GF-D8 (cell line): ENCODE measurements at places on chromosomes 4 and X.

DNA sequence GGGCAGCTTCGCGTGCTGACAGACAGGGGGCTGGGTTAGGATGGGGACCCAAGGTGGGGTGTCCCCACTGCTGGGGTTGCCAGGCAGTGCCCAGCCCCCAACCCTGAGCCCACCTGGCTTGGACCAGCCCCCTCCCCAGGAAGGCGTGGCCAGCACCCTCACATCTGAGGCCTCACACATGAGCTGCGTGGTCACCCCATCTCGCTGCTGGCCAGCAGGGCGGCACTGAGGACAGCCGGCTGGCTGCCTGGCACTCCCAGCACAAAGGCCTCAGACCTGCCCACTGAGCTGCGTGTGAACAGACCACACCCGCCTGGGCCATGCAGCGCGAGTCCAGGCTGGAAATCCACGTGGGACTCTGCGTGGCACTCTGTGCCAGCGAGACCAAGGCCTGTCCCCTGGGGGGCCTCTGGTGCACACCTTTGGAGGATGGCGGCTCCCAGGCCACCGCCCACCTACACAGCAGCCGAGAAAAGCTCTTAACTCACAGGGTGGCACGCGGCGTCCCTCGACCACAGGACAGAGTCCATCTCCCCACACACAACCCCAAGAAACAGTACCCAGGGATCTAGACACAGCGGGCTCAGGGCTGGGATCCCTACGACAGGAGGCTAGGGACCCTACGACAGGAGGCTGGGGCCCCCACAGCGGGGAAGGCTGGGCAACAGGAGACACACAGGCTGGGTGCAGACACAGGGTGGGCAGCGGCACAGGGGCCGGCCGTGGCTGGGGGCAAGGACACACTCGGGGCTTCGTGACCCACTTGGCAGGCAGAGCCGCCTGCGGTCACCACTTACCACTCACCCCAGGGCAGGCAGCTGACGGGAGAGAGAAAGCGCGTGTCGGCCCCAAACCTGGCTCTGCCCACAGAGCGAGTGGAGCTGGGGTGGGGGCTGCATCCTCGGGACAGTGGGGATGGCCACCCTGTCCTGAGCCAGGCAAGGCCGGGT, 9.8 kb downstream of the DGKQ start:
- no peak for DNase-seq

DNA sequence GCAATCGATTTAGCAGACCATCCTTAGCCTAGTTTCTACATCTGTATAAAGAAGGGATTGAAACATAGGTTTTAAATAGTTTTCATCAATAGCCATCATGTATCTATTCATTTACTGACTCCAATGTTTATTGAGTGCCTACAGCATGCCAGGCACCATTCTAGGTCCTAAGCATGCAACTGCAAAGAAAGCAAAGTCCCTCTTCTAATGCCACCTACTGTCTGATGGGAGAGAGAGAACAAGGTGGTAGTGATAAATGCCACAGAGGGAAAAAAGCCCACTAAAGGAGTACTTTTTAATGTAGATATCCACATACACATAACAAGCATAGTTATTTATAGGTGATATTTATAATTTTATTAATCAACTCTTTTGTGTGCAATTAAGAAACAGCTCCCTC, 67.6 kb upstream of the PPARGC1A start:
- no peak for DNase-seq

- no peak for DNase-seq
Measured at GRCh38 chr4:139540161-139540560, 15.9 kb downstream of the SETD7 start.

DNA sequence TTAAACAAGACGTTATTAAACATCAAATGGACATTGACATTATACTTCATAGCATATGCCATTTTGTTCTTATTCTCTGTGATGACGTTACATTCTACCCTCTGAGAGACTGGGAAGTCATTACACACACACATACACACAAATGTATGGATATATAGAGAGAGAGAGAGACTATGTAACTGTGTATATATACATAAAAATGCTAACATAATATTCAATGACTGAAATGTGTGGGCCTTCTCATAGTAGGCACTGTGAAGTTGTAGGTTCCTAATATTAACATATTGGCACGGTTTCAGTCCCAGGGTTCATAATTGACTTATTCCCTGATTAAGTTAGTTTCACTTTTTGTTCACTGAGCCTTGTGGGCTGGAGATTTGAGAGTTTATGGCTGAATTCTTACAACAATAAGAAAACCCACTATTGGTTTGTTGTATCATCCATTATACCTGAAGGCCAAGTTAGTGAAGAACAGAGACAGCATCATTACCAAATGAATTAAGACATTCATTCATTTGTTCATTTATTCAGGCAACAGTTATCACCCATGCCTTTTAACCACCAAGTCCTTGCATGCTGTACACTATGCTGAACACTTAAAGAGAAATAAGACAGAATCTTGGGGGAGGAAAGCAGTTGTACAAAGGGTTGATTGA, 68.5 kb downstream of the GAB1 start:
- no peak for DNase-seq

- no peak for DNase-seq
Measured at GRCh38 chr4:73663576-73663975, 43.3 kb upstream of the RASSF6 start.

DNA sequence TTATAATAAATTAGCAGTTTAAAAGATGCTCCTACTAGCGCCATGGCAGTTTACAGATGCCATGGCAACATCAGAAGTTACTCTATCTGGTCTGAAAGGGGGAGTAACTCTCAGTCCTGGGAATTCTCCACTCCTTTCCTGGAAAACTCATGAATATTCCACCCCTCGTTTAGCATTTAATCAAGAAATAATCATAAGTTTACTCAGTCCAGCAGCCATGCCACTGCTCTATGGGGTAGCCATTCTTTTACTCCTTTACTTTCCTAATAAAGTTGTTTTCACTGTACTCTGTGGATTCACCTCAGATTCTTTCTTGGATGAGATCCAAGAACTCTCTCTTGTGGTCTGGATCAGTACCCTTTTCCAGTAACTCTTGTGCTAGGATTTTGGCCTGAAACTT, 52.3 kb downstream of the GUCY1B1 start:
- no peak for DNase-seq

- DNase-seq: peak; percentile 19
Measured at GRCh38 chrX:20066968-20067708, 49.6 kb downstream of the MAP7D2 start.

DNA sequence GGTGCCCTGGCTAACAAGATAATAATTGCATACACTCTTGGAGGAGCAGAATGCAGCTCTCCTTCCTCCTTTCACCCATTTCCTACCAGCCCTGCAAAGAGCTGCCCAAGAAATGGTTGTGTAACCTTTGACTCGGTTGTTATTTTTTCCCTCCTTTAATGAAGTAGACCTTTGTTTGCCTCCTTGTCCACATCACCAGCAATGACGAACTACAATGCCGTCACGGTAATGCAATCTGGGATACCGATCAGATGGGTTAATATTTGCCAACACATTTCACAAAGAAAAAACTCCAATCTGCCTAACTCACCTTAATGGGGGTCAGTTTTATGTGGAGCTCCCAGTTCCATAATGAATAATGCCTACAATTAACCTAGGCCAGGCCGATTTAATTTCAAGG, 32.0 kb downstream of the GPRIN3 start:
- DNase-seq: no peak

- no peak for DNase-seq
Measured at GRCh38 chr4:54840430-54840829, 182.7 kb downstream of the KIT start.

GRCh38 chr4:158371158-158371557, 150.5 kb upstream of the RXFP1 start:
- no peak for DNase-seq

DNA sequence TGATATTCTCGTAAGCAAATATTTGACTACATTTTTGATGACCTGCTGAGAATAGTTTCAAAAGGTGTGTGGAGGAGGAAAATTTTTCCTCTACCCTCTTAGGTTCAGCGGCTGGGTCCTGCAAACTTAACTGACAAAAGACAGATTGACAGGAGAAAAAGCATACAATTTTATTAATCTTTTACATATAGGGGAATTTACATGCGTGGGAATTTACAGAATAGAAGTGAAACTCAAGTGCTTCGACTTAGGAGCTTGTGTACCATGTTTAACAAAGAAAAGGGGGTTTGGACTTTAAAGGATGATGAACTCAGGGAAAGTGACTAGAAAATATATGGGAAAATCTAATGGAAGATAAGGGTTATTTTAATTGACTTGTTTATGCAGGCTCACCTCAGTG, 2.5 kb downstream of the HERC6 start:
- no peak for DNase-seq

GRCh38 chrX:149909324-149910177, 19.8 kb upstream of the HSFX4 start:
- no peak for DNase-seq

DNA sequence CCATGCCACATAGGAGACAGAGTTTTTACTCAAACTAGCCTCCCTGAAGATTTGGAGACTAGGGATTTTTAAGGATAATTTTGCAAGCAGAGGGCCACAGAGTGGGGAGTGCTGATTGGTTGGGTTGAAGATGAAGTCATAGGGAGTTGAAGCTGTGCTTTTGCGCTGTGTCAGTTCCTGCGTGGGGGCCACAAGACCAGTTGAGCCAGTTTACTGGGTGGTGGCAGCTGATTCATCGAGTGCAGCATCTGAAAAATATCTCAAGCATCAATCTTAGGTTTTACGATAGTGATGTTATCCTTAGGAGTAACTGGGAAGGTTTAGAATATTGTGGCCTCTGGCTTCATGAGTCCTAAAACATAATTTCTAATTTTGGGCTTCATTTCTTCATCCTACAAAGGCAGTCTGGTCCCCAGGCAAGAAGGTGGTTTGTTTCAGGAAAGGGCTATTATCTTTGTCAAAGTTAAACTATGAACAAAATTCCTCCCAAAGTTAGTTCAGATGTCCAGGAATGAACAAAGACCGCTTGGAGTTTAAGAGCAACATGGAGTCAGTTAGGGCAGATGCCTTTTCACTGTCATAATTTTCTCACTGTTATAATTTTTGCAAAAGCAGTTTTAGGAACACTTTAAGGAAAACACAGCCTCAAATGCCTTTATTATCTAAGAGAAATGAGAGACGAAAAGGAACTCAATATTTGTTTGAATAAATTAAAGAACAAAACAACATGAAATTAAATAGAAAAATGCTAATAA, 960.8 kb upstream of the PRKX start:
- DNase-seq: no peak

- DNase-seq: no peak
Measured at GRCh38 chr4:78753091-78753490, 23.1 kb upstream of the BMP2K start.

GRCh38 chrX:66632473-66632872, 6.4 kb downstream of the EDA2R start:
- no peak for DNase-seq

GRCh38 chr4:181008164-181008563, 1235.0 kb upstream of the TENM3 start:
- no peak for DNase-seq

DNA sequence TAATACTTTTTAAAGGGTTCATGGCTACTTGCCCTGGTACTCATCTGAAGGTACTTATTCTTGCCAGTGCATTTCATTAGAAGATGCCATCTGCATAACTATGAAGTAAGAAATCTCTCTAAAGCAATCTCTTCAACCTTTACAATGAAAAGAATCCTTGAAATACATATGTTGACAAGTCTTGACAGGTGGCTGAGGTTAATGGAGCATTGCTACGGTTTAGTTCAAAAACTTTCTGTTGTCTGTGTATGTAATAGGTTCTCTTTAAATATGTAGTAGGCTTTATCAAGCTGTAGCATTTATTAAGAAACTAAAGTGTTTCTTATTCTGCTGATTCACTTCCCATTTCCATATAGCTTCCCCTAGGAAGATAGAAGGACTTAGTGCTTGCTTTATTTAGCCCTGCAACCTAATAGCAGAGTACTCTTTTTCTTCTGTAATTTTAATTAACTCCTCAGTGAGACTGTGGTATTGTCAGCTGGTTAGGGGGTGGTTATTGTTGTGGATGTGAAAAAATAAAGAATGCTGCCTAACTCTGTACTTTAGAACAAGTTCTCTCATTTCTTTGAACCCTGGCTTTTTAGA, 39.3 kb downstream of the SLAIN2 start:
- DNase-seq: peak; percentile 59

DNA sequence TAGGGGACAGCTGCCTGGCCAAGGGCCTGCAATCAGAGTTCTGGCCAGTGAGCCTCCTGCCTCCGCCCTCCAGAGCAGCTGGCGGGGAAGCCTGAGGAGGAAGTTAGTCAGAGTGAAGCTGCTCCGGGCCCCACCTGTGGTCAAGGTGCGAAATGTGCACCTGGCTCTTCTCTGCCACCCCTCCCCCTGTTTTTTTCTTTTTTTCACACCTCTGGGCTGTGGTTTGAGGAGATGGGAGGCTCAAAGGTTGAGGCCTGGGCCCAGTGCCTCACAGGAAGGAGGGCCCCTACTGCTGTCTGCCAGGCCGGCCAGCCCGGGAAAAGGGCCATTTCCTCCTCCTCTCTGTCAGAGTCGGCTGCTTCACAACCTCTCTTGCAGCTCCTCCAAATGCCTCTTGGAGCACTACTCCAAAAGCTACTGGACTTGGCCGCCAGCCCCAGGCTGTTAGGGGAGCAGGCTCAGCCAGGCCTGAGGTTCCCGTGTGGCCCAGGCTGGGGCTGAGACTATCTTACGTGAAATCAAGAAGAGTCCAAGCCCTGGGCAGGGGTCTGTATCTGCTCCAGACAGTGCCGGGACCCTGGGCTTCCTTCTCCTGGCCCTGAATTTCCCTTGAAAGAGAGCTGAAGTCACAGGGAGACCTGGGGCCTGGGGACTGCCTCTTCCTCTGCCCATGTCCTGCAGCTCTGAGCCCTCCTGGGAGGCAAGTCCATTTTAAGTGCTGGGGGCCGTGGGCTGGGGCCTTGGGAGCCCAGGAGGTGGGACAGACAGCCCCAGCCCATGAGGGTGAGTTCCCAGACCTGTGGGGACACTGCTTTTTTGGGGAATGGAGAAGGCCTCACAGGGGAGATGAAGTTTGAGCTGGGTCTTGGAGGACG, 4.5 kb upstream of the CXCR3 start:
- DNase-seq: peak; percentile 32

DNA sequence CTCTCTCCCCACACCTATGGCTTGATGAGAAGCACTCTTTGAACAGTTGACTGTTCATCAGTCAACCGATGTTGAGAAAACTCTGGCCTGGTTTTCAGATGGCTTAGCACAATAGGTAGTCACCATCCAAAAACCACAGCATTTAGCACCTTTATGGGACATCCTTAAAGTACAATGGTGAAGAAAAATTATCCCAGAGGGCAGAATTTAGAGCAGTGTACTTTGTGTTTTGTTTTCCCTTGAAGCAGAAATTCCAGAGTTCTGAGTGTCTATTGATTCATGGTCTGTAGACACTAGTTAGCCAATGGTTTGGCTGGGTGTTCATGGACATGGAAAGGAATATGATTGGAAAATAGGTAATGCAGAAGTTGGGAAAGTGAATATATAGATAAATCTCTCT, 487.0 kb downstream of the PDHA2 start:
- DNase-seq: no peak

DNA sequence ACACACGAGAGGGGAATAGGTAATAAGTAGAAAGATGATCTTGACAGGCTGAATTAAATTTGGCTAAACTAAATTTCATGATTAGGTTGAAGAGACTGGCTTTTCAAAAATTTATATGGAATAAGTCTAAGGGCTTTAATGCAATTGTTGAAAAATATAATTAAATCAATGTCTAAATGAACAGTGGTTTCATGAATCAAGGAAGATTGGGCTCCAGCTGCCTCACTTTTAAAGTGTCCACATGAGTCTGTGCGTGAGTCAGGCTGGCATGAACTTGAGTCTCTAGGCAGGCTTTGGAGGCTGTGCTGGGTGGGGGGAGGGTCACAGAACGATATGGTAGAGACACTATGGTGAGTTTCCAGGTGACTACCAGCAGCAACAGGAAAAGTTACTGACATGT, 111.9 kb downstream of the SORBS2 start:
- no peak for DNase-seq
